Cortex of kidney (tissue), 1 donor: ENCODE measurements at places on chromosomes 3 and 15.

DNA sequence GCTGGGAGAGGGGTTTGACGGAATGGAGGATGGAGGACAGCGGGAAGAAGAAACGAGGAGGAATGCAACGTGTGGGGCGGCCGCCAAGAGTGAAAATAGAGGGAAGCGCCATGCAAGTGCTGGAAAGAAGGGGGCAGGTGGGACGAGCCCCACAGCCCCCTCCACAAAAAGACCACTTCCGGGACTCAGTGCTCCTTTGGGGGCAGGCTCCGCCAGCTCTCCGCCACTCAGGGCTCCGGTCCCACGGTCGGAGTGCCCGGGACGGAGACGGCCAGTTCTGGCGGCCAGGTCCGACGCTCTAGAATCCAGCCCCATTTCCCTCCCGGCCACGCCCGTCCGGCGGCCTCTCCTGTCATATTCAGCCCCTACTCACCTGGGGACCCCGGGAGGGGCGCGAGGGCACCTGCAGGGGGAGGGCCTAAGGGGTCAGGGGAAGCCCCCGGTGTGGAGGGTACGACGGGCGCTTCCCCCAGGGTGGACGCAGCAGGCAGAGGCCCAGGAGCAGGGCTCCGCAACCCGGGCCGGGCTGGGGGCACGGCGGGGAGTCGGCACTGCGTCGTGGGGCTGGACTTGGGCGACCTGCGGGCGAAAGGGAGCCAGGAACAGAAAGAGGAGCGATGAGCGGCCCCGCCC, 25.5 kb upstream of the CSPG4 start:
- no peak for DNase-seq

- DNase-seq: no peak
Observed at GRCh38 chr3:18847583-18848197, 300.6 kb upstream of the KCNH8 start.

DNA sequence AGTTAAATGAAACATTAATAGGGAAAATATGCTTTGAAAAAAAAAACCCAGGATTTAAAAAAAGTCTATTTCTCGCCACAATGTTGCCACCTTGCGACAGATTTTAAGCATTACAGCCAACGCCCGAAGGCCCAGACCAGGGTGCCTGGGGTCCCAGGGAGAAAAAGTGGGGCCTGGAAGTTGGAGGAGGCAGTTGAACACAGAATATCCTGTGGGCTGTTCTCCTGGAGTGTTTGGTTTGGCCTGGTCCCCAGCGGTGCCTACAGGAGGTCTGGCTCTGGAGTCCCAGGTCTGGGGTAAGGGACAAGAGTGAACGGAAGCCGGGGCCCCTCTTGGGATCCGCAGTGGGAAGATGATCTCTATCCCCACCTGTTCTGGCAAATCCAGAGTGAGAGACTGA, 3.4 kb downstream of the RNU6-1 start:
- DNase-seq: no peak

DNA sequence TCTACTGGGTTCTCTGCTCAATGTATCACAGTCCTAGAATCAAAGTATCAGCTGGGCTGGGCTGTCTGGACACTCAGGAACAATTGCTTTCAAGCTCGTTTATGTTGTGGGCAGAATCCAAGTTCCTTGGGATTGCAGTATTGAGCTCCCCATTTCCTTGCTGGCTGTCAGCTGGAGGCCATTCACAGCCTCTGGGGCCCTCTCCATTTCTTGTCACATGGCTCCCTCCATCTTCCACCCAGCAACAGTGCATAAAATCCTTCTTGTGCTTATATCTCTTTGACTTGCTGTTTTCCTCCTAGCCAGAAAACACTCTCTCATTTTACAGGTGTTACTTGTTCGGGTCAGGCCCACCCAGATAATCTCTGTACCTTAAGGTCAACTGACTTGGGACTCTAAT, 363.5 kb downstream of the IGSF11 start:
- no peak for DNase-seq

DNA sequence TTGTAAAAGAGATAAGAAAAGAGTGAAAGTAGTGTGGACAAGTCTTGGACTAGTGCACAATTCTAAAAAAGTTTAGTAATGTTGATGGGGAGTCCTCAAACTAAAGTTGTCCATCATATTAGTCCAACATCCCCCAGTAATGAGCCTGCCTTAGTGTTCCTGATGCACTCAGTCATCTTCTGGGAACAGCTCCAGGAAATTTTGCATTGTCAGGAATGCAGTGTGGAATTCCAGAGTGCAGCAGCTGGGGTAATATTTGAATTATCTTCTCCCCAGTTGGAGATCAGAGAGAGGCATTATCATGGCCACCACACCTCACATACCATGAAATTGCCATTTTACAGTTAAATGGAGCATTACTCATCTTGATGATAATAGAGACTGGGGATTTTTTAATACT, 528.8 kb upstream of the NAALADL2 start:
- DNase-seq: no peak
